Activated CD4-positive, CD25-positive, alpha-beta regulatory T cell (primary cell): ENCODE measurements at places on chromosomes 16 and 17.

- DNase-seq, result no peak
These were observed 25.5 kb downstream of the ASPA start for GRCh38 chr17:3501344-3501743.

DNA sequence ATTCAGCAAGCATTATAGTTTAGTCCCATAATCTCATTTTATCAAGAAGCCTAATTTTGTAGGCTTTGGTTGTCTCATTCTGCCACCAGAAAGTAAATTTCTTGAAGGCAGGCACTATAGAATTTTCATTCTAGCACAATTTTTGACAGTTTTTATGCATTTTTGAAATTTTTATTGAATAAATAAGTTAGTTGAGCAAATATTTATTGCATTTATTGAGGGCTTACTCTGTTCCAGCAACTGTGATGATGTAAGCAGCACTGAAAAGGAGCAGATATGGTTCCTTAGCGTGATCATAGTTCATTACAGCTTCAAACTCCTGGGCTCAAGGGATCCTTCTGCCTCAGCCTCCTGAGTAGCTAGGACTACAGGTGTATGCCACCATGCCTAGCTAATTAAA, 34.2 kb downstream of the PPM1E start:
- no peak for DNase-seq

DNA sequence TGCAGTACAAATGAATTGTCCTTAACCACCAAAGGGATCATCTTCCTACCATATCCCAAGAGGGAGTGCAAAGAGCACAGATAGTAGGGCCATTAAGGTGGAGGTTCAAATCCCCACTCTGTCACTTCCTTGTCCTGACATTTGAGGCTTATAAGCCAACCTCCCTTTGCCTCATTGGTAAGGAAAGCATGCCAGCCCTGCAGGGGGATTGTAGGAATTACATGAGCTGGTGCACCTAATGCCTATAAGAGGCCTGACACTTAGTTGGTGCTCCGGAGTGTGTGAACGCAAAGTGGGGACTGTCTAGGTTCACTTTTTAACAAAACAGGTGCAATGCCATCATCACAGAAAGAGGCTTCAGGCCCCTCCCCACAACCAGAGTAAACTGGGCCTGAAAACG, 374.4 kb downstream of the SNX29 start:
- no peak for DNase-seq

DNA sequence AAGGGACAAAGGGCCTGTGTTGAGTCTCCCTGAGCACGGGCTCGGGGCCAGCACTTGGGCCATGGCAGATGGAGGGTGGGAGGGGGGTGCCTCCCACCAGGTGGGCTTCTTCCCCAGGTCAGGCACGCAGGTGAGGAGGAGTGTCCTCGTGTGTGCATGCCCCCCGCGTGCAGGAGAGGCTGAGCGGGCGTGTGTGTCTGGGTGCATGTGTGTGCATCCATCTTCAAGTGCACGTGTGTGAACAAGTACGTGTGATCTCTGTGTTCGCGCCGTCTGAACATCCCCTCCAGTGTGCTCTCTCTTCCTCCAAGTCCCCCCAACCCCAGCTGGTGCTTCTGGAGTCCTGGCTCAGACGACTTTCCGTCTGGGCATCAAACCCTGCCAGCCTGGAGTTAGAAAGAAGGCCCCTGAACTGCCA, 2.7 kb upstream of the ZG16B start:
- DNase-seq, result no peak

GRCh38 chr16:700684-701584, 4.7 kb downstream of the FBXL16 start:
- no peak for DNase-seq

- DNase-seq, result no peak
These were observed 1.9 kb upstream of the STUB1 start for GRCh38 chr16:678209-678857.

- DNase-seq, result no peak
These were observed 5.7 kb upstream of the MRPL12 start for GRCh38 chr17:81697261-81698044.

- no peak for DNase-seq
These were observed 16.4 kb upstream of the SEC14L1 start for GRCh38 chr17:77124192-77124889.

GRCh38 chr16:13414154-13414553, 505.8 kb upstream of the ERCC4 start:
- no peak for DNase-seq

DNA sequence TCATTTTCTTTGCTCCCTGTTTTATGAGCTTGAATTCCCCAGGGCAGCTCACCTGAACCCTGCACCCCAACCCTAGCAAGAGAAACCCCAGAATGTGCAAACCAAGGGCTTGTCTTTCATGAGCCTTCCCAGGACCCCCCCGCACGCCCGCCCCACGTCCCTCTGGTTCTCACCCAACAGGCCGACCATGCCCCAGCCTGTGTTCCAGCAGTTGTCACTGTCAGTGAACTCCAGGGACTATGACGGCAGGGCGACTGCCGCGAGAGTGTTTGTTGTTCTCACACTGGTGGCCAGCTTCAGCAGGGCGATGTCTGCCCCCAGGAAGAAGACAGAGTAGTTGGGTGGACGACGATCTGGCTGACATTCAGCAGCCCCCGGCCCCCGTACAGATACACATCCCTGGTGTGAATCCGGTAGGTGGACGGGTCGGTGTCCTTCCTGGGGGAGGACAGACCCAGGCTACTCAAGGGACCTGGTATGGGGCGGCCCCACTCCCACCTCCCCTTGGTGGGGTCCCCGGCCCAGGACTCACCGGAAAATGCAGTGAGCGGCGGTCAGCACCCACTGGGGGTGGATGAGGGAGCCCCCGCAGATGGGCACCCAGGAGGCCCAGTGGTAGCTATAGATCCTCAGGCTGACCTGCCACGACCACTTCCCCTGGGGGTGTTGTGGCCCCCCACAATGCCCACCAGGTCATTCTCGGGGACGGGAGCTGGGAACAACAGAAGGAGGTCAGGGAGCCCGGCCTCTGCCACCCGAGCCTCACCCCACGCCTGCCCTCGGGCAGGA, 20.1 kb downstream of the TPSD1 start:
- DNase-seq, result no peak

DNA sequence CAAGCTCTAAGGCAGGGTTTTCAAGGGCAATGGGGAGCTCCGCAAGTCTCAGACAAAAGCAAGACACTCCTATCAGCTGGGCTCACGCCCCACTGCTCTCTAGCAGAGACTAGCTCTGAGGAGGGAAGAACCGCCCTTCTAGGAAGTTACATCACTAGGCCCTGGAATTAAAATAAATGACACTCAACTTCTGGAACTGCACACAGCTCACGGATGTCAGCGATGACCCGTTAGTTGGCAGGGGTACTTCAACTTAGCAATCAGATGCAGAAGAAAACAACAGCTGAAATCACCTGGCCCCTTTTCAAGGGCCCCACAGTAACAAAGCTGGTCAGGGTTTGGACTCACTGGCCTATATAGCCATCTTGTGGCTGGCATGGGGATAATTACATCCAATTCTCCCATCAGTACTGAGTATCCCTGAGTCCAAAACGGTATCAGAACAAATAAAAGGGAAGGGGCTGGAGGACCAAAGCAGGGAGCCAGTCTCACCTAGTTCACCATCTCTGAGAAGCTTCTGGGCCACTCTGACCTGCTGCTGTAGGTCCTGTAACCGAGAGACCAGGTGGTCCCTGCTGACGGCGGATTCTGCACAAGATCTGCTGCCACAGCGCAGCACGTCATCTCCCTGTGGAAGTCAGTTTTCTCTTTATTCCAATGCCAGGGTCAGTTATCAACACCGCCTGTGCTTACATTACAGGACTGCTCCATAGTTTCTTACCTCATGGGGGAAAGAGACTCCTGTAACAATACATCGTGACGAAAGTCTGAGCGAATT, 22.2 kb downstream of the SERPINF1 start:
- no peak for DNase-seq

- no peak for DNase-seq
These were observed 299.5 kb downstream of the MAF start for GRCh38 chr16:79301051-79301450.

- DNase-seq, result peak; percentile 26
These were observed 9.3 kb downstream of the RIPOR1 start for GRCh38 chr16:67537636-67538591.

DNA sequence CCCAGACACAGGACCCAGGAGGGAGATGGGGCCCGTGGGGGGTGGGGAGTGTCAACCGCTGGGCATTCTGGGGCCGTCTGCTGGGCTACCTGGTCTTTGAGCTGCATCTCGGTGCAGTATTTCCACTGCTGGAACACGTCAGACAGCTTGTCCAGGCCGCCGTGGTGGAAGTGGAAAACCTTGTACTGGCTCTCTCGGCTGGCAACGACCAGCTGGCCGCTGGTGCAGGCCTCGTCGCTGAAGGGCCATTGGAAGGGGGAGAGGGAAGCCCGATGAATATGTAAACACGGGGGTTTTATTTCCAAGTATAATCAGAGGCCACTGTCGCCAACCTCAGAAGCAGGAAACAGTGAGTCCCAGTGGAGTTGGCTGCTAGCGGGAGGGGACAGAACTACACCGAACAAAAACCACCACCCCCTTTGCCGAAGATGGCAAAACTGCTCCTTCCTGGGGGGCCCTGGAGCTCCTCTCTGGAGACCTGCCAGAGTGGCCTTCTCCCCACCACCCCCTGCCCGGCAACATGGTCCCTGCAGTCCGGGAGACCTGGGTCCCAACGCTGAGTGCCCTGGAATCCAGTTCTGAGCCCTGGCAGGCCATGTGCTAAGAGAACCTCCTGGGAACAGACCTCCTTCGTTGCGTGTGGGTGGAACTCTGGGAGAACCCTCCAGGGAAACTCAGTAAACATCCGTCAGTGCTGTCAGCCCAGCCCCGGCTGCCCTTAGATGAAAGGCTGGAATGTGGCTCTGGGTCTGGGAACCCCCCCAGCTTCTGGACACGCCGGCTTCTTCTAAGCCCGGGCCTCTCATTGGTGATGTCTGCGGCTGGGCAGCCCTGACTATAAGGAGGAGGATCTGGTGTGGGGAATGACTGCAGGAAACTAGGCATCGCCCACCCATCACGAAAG, 84.1 kb downstream of the TBC1D16 start:
- no peak for DNase-seq

DNA sequence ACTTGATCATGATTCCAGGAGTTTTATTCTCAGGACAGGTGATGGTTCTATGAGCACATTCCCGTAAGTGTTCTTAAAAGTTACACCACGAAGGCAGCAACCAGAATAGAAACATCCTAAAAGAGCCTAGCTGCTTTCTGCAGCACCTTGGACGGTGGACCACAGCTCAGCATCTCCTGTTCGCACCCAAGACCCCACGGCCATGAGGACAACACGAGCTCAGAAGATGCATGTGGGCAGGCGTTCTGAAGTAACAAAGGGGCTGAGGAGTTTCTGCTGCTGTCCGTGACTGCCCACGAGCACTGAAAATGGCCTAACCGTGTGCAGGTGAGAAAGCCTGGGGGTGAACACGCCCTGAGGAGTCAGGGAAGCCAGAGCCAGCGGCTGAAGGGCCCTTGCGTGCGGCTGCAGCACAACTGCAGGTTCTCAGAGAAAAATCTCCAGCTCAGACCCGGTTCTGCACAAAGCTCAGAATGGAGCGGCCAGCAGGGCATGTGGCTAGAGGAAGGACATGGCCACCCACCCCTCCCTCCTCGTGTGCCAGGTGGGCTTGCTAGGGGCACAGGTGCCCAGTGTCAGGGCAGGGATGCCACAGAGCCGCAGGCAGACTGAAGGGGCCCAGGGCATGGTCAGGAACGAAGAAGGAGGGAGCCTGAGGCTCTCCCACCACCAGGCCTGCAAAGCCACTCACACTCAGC, 10.8 kb upstream of the C16orf95 start:
- DNase-seq, result no peak

- DNase-seq, result no peak
These were observed 240.8 kb upstream of the TOX3 start for GRCh38 chr16:52787709-52788108.

- DNase-seq, result no peak
These were observed 50.3 kb upstream of the TBX2 start for GRCh38 chr17:61349350-61349749.

GRCh38 chr17:81515530-81516041, 3.0 kb upstream of the ACTG1 start:
- no peak for DNase-seq

DNA sequence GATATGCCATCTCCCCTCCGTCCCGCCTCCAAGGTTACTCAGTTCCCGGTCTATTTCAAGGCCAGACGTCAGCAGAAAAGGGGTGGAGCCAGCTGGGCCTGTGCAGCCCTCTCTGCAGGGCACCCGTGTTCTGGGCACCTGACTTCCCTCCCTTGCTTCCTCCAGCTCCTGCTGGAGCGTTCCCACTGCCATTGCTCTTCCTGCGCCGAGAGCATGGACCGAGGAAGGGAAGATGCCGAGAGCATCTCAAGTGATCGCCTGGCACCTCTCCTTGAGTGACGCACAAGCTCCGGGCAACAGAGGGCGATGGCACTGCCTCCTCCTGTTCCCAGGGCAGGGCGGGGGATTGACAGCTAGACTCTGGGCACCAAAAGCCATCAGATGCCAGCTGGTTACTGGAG, 29.4 kb upstream of the NAT9 start:
- no peak for DNase-seq

DNA sequence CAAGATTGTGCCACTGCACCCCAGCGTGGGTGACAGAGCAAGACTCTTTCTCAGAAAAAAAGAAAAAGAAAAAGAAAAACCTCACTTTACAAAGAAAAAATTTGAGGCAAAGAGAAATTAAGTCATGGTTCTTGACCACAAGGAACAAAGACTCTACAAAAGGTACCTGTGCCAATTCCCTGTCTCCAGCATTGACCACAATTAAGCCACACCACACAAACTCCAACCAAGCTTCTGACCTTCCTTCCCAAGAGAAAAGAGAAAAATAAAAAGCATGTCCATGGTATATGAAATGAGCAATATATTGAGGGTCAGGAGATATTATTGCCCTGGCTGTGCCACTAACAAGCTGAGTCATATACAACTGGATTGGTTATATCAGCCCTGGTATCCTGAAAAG, 146.3 kb upstream of the NOG start:
- DNase-seq, result no peak

DNA sequence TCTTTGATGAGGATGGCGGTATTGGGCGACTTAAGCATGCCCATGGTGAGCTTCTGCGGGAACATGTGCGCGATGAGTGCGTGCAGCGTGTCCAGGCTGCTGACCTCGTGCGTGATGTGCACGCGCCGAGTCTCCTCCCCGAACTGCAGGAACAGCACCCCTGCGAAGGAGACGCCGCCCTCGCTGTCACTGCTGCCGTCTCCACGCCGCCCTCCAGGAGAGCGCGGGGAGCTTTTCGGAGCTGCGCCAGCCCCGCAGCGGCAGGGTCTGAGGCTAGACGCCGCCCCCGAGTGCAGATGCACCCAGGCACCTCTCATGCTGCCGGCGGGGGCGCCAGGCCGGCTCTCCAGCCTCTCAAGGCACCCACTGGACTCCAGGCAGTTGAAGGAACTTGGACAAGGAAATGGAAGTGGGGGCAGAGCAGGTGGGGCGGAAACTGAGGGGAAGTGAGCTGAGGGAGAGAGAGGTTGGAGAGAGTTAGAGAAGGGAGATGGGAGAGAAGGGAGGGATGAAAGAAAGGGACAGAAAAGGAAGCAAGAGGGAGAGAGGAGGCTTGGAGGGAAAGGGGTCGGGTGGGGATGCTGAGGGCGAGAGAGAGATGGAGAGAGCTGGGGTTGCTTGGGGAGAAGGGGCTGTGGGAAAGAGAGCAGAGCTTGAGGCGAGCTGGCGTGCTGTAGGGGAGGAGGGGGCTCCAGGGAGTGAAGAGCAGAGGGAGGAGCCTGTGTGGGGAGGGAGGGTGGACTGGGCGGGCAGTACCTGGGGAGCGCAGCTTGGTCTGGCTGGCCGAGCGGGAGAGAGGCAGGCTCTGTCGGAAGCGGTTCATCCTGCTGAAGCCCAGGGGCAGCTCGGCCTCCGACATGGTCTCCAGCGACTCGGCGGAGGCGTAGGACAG, 42.1 kb downstream of the SRCIN1 start:
- DNase-seq, result no peak
